ENCODE measurements at places on chromosomes 1 and 21. TPM values are rescaled to one million over a fixed set of nuclear protein-coding genes. Genes with fewer than 3 reads are reported as not detected.

The GJC2 gene
- total RNA-seq = 0.25 TPM

The OR2T2 gene
- total RNA-seq = not detected

The ARID4B gene
- 39.9 TPM for total RNA-seq

DNA sequence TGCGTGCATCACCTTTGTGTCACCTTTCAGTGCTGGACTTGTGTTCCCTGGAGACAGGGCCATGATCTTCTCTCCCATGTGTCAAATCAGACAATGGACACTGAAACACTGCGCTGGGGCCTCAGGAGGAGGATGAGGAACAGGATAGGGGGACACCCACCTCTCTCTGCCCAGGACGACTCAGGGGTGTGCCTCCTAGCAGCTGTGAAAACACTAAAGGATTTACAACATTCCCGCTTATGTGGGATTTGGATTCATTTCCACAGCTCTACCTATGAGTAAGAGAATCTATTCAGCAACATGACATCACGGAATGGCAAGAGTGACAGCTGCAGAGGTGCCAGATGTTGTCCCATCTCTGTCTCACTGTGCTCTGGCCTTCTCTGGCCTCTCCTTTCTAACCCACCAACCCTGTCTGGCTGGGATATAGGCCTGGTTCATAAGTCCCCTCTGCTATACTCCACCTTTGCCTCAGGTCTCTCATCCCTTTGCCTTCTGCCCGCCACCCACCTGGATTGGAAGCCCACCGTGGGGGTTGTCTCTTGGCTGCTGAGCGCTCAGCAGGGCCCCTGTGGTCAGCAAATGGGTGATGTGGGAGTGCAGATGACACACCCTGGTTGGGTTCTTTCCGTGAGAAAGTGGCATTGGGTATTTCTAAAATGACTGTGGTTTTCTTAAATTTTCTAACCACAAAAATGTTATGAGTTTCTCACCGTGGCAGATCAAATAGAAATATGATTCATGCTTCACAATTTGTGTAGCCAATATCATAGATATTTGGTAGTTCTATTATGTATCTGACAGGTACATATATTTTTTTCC lies 47.1 kb upstream of the TLR5 start:
- peak; percentile 76 for DNase-seq
- H3K27ac ChIP-seq = peak overlapping the region; percentile 67
- H3K36me3 ChIP-seq = no peaks in the 10 kb centered on the region
- H3K27me3 ChIP-seq = peaks cover 9% of the 10 kb centered on the region
- peaks cover 41% of the 10 kb centered on the region for H3K4me1 ChIP-seq
- H3K4me3 ChIP-seq = no peak overlapping the region

DNA sequence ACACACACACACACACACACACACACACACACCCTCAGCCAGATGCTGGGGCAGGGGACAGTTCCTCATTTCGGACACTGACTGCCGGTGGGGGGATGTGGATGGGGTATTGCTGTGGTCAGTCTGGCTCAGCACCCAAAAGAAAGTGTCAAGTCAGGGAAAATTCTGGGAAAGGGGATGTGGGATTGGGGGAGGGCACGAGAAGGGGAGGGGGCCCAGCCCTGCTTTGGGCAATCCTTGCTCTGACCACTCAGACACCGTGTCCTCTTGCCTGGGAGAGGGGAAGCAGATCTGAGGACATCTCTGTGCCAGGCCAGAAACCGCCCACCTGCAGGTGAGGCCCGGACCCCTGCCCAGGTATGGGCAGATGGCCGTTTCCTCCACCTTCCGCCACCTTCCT lies at the start of gene C1QC:
Gene C1QC, plus strand, starts transcription at position 253 of the 400 bp plus-strand sequence. CDS start 391 bp downstream, outside the sequence.
- no peak within 1 kb of the TSS for H3K27ac ChIP-seq
- DNase-seq = no peak
- peaks cover 2% of the 10 kb centered on the region for H3K27me3 ChIP-seq
- no peaks in the 10 kb centered on the region for H3K4me1 ChIP-seq
- H3K36me3 ChIP-seq = no peaks in the 10 kb centered on the region

DNA sequence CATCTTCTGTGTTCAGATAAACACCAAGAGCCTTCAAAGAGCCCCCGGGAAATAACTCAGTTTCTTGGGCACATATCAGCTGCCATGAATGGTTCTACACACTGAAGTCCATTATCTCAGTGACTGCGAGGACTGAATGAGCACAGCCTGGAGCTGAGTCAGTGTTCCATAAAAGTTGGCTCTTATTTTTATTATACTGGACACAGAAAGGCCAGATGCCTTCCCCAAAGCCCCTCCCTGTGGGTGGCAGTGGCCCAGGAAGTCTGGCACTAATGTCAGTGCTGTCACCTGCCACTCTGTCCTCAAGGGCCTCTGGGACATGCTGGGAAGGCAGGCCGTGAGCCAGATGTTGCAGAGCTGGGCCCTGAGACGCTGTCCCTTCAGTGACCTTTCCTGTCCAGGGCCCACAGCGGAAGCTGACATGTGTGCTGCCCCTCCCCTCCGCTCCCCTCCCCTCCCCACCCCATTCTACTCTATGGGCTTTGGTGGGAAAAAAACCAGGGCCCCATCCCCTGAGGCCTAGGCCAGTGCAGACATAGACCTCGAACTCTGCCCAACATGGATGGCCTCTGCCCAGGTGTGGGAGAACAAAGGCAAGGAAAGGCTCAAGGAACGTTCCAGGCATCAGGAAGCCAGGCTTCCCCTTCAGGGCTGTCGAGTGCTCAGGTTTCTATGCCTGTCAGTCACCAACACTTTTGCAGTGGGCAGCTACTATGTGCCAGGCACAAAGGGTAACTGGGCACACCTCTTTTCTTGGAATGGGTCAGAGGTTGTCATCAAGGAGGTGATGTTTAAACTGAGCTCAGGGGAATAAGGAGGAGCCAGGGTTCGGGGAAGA lies 22.4 kb upstream of the NPPB start:
- no peak for DNase-seq
- peaks cover 4% of the 10 kb centered on the region for H3K27me3 ChIP-seq
- no peaks in the 10 kb centered on the region for H3K36me3 ChIP-seq
- H3K27ac ChIP-seq = no peak overlapping the region
- H3K4me3 ChIP-seq = no peak overlapping the region

- DNase-seq = peak; percentile 71
- H3K27ac ChIP-seq = peak overlapping the region; percentile 87
- peaks cover 90% of the 10 kb centered on the region for H3K4me1 ChIP-seq
- H3K4me3 ChIP-seq = peak overlapping the region; percentile 22
- peaks cover 2% of the 10 kb centered on the region for H3K36me3 ChIP-seq
Observed at GRCh38 chr21:34946385-34946840, 102.7 kb downstream of the RUNX1 start.

- peaks cover 32% of the 10 kb centered on the region for H3K36me3 ChIP-seq
- H3K27me3 ChIP-seq = no peaks in the 10 kb centered on the region
Observed at GRCh38 chr1:235483090-235483489, 21.2 kb downstream of the B3GALNT2 start.

GRCh38 chr1:204476563-204476962 lies 18.0 kb downstream of the PIK3C2B start:
- H3K27me3 ChIP-seq = no peaks in the 10 kb centered on the region
- H3K27ac ChIP-seq = no peak overlapping the region
- DNase-seq = no peak
- H3K4me3 ChIP-seq = no peak overlapping the region
- H3K4me1 ChIP-seq = peaks cover 66% of the 10 kb centered on the region

DNA sequence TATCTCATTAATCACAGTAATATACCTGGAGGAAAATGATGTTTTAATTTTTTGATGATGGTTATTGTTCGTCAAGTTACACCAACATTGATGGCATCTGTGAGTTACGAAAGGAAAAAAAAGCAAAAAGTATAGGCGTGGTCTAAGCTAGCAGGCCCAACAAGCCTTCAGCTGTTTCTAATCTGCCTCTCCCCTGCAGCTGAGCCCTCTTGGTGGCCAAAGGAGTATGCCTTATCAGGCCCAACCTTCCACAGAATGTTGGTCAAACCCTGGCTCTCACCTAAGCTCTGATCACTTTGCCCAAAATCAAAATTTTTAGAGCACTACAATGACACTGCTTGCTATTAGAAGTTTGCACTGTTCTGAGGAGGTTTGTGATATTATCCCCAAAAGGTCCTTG lies 4.9 kb downstream of the C1orf105 start:
- H3K4me3 ChIP-seq = no peak overlapping the region
- no peaks in the 10 kb centered on the region for H3K27me3 ChIP-seq
- no peaks in the 10 kb centered on the region for H3K36me3 ChIP-seq
- no peak for DNase-seq
- no peak overlapping the region for H3K27ac ChIP-seq
- peaks cover 24% of the 10 kb centered on the region for H3K4me1 ChIP-seq

DNA sequence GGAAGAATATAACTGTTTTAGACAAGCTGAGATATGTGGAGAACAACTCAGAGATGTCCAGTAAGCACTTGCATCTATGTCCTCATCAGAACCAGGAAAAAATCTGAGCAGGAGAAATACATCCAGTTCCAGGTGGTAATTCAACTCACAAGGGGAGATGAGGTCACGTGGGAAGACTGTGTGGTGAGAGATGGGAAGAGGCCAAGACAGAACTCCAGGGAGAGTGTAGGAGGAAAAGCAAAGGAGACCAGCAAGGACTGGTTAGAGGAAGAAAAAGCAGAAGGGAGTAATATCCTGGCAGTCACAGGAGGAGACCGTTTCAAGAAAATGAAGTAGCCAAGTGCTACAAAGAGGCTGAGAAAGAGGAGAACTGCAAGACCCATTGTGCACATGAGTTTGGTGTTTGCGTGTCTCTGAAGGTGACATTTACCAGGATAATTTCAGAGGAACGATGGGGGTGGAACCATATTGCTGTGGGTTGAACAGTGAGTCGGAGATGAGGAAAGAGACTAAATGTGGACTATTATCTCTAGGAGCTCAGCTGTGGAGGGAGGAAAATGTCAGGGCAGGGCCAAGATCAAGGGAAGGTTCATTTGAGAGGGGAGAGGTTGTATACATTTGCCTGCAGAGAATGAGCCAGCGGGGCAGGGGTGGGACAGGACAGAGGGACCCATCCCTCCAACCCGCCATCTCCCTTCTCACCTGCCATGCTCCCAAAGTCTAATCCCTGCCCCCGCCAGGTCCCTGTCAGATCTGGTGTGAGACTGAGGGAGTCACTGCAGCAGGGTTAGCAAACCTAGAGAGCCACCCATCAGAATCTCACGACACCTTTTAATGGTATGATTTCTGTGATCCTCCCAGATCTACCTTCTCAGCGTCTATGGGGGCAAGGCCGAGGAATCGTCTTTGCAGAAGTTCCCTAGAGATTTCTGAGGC lies 24.9 kb downstream of the SUSD4 start:
- no peak for DNase-seq
- H3K27ac ChIP-seq = no peak overlapping the region
- H3K4me3 ChIP-seq = no peak overlapping the region
- no peaks in the 10 kb centered on the region for H3K4me1 ChIP-seq

GRCh38 chr1:186615332-186615731 lies 64.9 kb downstream of the PTGS2 start:
- H3K36me3 ChIP-seq = no peaks in the 10 kb centered on the region
- H3K4me1 ChIP-seq = peaks cover 34% of the 10 kb centered on the region
- no peak overlapping the region for H3K4me3 ChIP-seq

- no peak for DNase-seq
- peaks cover 13% of the 10 kb centered on the region for H3K4me1 ChIP-seq
- no peaks in the 10 kb centered on the region for H3K27me3 ChIP-seq
- H3K27ac ChIP-seq = no peak overlapping the region
Observed at GRCh38 chr1:16145662-16146278, 10.1 kb downstream of the EPHA2 start.

DNA sequence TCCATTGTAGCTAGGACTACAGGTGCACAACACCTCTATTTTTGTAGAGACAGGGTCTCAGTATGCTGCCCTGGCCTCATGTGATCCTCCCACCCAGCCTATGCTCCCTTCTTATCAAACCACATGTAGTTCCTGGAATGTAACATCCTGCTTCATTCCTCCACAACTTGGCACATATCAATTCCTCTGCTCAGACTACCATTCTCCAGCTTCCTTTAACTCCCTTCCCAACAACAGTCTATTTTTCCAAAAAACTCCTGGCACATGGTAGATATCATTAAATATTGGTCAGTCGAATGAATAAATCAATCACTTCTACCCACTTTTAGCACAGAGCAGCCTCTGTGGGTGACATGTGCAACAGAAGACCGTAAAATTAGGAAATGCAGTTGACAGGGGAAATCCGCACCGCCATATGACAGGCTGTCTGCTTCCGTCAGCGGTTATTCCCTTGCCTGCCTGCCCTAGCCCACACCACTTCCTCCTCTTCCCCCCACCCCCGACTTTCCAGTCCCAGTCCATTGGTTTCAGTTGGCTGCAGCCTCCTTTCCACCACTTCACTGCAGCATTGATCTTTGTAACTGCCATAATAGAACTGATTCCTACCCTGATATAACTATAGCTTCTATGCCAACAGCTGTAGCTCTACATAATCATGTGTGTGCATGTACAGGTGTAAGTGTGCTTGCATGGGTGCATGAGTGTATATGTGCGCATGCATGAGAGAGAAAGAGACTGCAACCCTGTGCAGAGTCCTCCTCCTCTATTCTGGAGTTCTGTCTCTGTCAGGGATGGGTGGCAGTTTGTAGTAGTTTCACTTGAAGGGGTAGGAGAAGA lies 6.8 kb upstream of the AKR1A1 start:
- peak; percentile 90 for DNase-seq
- no peaks in the 10 kb centered on the region for H3K27me3 ChIP-seq
- H3K36me3 ChIP-seq = no peaks in the 10 kb centered on the region

DNA sequence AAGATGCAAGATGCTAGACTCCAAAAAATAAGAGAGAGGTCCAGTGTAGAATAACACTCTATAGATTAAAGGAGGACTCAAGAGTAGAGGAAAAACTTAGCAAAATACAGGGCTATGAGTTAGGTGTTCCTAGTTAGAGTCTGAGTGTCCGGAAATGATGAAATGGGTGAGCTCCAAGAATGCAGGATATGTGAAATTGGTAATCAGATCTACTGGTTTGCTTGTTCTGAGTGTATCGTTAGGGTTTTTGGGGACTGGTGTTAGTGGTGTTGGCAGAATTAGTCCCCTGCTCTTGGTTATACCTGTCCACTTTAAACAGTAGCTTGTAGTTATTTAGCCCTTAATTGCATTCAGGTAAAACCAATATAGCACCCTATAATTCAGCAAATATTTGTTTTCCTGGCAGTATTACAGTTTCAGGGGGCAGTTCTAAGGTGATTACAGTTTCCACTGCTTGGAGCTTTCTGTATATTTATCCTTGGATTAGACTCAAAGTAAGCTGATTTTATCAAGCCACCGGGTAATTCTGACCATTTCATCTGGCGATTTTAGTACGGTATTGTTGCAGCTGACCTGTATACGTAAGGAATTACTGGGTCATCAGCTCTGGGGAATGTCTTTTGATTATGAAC lies 332.7 kb downstream of the CHRM3 start:
- peak overlapping the region; percentile 97 for H3K27ac ChIP-seq
- H3K27me3 ChIP-seq = no peaks in the 10 kb centered on the region
- peaks cover 34% of the 10 kb centered on the region for H3K4me1 ChIP-seq
- peak; percentile 49 for DNase-seq
- H3K4me3 ChIP-seq = peak overlapping the region; percentile 91

- peak overlapping the region; percentile 16 for H3K27ac ChIP-seq
- no peak overlapping the region for H3K4me3 ChIP-seq
- H3K27me3 ChIP-seq = no peaks in the 10 kb centered on the region
Observed at GRCh38 chr1:161784968-161785367, 18.8 kb downstream of the ATF6 start.

DNA sequence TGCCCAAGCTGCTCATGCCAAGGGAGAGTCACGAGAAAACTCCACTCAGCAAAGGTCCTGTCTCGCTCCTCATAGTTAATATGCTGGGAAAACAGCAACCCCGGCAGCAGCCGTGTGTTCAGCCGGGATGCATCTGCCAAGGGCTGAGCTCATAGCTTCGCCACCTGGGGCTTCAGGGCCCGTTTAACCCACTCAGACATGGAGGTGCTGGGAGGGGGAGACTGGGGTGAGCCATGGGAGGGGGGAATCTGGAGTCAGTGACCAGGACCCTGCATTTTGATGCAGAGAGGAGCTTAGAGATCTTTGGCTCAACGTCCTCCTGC lies 283.4 kb downstream of the PTPRU start:
- no peak overlapping the region for H3K4me3 ChIP-seq
- no peak for DNase-seq
- no peak overlapping the region for H3K27ac ChIP-seq
- peaks cover 13% of the 10 kb centered on the region for H3K27me3 ChIP-seq

All from activated naive CD4-positive, alpha-beta T cell treated with anti-CD3 and anti-CD28 coated beads for 36 hours (primary cell).